Left cardiac atrium (tissue), 4 donors: ENCODE measurements at places on chromosomes 7 and 10. TPM values are rescaled to one million over a fixed set of nuclear protein-coding genes. Genes with fewer than 3 reads are reported as not detected.

DNA sequence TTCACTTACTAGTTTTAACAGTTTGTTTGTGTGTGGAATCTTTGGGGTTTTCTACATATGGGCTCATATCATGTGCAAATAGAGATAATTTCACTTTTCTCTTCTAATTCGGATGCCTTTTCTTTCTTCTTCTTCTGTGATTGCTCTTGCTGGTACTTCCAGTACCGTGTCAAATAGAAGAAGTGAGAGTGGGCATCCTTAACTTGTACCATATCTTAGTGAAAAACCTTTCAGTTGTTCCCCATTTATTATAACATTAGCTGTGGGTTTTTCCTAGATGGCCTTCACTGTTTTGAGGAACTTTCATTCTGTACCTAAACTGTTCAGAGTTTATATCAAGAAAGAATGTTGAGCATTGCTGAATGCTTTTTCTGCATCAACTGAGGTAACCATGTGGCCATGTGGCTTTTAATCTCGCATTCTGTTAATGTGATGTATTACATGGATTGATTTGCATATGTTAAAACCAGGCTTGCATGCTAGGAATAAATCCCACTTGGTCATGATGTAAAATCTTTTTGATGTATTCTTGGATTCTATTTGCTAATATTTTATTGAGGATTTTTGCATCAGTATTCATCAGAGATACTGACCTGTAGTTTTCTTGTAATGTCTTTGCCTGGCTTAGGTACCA is 78.7 kb downstream of the FAM107B start:
- DNase-seq, result no peak

GRCh38 chr10:73838008-73838567 is 26.7 kb upstream of the NDST2 start:
- no peak for DNase-seq

DNA sequence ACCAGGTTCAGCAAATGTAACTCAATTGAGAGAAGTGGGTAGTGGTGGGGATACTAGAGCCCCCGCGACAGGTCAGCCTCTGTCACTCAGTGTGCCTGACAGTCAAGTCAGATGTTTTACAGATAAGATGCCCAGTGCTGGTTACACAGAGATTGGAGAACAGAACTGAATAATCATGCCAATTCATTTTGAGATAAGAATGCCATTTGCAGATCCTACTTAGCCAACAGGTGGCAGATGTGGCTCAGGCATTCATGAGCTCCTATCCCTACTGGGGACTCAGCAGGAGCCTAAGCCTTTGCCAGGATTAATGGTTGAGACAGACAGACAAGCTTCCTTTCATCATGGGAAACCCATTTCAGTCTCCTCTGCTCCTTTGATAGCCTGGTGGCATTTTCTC is 137.8 kb downstream of the MAPK8 start:
- no peak for DNase-seq

DNA sequence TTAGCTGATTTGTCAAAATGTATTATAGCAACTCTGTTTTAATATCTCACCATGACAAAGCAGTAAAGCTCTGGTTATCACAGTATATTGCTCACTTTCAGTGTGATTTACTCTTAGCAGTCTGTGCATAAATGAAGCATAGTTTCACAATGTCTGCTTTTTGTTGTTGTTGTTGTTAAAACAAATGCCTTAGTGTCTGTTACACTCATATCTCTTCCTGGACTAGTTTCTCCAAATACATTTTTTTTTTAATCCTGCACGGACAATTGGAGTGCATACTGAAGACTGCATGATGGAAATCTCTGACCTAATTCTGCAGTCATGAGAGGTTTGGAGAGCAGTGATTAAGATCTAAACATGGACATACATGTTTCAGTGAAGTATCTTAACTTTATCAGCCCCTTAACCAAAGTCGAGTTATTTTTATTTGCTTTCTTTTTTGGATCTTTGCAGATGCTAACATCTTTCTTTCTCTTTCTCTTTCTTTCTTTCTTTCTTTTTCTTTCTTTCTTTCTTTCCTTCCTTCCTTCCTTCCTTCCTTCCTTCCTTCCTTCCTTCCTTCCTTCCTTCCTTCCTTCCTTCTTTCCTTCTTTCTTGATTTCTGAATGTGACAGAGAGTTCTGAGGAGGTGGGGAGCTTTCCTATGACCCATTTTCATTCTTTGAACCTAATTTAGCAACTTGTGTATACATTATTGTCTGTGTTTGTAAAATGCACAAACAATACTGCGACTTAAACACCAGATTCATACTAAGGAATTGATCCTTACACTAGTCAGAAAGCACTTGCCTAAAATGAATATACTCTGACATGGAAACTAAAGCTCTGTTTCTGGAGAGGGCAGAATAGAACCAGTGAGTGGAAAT is 161.5 kb upstream of the AGR3 start:
- DNase-seq, result no peak

- no peak for DNase-seq
Observed at GRCh38 chr7:3738964-3739363, 437.9 kb downstream of the SDK1 start.

GRCh38 chr10:97765201-97765600 is 6.6 kb downstream of the SFRP5 start:
- DNase-seq, result no peak

DNA sequence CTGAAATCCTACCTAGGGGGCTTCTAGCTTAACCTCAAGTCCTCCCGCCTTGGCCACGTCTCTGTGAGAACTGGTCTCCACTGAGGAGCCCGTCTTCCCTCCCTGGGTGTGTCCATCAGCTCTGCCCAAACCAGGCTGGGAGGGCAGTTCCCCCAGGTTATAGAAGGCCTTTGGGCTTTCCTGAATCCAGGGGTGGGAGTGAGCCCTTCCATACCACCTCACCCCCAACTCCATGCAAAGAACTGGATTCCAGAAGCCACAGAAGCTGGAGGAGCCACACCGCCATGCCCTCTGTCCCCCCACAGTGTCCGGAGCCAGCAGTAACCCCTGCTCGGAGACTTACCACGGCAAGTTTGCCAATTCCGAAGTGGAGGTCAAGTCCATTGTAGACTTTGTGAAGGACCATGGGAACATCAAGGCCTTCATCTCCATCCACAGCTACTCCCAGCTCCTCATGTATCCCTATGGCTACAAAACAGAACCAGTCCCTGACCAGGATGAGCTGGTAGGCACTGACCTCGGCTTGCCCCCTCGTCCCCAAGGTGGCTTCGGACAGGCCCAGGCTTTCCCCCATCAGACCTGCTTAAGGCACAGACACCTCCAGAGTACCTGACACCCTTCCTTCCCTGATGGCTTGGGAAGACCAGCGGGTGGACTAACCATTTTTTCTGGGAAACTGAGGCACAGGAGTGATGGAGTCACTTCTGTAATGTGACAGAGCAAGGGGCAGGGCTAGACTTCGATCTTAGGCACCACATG is 4.7 kb downstream of the CPA1 start:
- no peak for DNase-seq

DNA sequence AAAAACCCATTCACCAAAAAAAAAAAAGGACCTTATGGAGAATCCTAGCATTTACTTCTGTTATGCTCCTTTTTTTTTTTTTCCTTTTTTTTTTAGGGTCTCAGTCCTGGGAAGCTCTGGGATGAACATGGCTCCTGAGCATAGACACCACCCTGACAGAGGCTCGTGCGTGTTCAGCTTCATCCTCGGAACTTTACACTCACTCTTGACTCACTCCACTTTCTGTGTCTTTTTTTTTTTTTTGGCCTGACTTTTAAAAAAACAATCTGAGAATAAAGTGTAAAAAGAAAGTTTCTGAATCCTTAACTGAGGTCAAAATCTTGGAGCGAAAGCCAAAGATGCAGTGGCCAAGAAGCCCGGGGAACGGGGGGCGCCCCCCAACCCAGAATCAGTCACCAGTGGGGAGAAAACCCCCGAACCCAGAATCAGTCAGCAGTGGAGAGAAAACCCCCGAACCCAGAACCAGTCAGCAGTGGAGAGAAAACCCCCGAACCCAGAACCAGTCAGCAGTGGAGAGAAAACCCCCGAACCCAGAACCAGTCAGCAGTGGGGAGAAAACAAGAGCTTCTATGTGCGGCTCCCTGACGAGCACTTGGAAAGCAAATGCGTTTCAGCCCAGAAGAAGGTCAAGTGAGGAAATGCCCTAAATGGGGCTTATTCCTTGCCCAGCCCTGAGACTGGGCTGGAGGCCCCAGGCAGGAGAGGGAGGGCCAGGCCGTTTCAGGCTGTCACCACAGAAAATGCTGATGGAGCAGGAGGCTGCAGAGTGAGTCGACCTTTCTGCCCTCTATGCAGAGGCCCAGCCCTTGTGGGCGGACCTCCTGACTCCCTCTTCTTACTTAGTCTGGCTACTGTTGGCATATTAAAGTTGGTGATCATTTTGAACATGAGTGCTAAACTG is 19.0 kb upstream of the PFKP start:
- DNase-seq, result no peak

DNA sequence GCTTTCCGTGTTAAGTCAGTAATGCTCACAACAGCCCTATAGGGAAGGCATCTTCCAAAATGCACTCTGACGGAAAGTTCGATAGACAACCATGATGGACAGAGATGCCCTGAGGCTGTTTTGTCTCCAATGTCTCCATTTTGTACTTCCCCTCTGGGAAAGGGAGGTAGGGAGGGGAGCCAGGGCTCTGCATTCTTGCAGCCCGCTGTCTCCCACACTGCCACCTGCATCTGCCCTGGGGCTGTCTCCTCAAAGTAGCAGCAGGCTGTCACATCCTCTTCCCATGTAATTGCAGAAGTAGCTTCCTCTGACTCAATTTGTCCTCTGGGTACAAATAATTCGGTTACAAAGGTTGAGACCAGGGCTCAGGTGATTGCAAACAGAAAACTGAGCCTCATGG is 131.4 kb downstream of the GPAM start:
- no peak for DNase-seq

DNA sequence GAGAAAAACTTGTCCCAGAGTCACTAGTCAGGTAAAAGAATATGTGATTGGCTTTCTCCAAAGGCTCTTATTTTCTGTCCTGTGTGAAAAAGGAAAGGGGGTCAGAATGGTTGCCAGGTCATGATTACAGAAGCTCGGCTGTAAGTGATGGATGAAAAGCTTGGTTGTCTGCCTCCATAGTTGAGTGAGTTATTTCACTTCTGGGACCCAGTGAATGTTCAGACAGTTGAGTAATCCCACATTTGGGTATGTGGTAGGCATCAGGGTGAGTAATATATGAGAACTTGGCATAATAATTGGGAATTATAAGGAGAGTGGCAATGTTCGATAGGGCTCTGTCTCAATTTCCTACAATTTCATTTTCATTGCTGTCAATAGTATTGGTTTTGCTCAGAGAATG is 72.5 kb downstream of the BBS9 start:
- no peak for DNase-seq

GRCh38 chr10:113020475-113020753 is 70.4 kb downstream of the TCF7L2 start:
- no peak for DNase-seq

DNA sequence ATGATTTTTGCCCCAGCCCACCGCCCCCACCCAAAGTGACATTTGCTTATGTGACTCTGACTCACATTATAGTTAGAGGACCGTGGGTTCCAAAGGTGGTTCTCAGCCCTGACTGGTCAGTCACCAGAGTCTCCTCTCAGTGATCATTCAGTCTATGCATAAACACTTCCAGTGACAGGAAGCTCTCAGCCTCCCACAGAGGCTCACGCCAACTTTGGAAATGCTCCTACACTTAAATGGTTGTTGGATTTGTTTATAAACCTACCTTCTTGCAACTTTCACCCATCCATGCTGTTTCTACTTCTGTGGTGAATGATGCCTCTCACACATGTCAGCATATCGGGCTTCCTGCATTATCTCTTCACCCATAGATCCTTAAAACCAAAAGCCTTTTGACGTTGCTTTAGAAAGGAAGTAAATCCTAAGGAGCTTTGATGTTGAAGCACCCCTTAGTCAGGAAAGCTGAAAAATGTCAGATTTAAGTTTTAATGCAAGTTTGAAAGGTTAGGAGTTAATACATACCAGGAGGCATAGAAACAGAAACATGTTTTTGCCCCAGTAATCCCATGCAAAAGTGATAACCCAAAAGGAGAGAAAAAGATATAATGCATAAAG is 46.5 kb upstream of the FGL2 start:
- no peak for DNase-seq

DNA sequence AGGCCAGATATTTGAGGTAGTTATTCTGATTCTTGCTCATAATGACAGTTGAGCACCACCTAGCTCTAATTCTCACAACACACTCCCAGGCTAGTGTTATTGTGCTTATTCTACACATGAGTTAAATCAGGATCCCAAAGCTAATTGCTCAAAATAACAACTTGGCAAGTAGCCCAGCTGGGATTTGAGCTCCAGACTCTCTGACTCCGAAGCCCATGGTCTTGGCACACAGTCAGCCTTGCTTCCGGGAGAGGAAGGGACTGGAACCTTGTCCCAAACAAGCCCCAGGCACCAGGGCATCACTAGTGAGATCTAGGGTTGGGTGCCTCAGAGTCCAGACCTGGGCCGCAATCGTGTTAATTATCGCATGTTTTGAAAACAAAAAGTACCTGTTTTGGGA is 101.4 kb downstream of the GPAM start:
- peak; percentile 31 for DNase-seq

- no peak for DNase-seq
Observed at GRCh38 chr10:13086056-13086455, 13.9 kb upstream of the OPTN start.

DNA sequence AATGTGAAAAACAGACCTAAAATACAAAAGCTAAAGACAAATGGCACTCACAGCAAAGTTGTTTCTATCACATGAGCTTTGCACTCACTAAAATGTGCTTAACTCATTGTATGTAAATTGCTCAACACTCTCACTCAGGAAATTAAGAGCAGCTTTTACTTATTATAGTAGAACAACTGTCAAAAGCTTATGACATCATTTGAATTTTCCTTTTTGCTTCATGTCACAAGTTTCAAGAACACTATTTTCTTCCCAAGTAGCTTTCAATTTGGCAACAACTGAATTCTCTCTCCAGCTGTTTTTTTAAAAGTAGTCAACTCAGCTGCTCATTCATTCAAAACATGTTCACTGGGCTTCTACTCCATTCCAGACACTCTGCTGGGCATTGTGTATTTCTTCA is 46.9 kb downstream of the ATE1 start:
- no peak for DNase-seq

The DGKI gene
- total RNA-seq, result 7.2 TPM

The RADIL gene
- 6.8 TPM for total RNA-seq

The GIMAP5 gene
- total RNA-seq, result 18.6 TPM

The MACROH2A2 gene
- total RNA-seq, result 15.5 TPM

The CDH23 gene
- total RNA-seq, result 8.0 TPM

The MMD2 gene
- total RNA-seq, result not detected

The TUBAL3 gene
- 0.31 TPM for total RNA-seq

The DPP6 gene
- total RNA-seq, result 0.42 TPM

The STK31 gene
- 0.21 TPM for total RNA-seq

The FGFBP3 gene
- total RNA-seq, result 0.81 TPM

The MEST gene
- 96.5 TPM for total RNA-seq

The PTPN20 gene
- 14.2 TPM for total RNA-seq

The ABCB1 gene
- total RNA-seq, result 5.2 TPM

The HEPACAM2 gene
- not detected for total RNA-seq
